ENCODE measurements at places on chromosomes 11 and 22.

DNA sequence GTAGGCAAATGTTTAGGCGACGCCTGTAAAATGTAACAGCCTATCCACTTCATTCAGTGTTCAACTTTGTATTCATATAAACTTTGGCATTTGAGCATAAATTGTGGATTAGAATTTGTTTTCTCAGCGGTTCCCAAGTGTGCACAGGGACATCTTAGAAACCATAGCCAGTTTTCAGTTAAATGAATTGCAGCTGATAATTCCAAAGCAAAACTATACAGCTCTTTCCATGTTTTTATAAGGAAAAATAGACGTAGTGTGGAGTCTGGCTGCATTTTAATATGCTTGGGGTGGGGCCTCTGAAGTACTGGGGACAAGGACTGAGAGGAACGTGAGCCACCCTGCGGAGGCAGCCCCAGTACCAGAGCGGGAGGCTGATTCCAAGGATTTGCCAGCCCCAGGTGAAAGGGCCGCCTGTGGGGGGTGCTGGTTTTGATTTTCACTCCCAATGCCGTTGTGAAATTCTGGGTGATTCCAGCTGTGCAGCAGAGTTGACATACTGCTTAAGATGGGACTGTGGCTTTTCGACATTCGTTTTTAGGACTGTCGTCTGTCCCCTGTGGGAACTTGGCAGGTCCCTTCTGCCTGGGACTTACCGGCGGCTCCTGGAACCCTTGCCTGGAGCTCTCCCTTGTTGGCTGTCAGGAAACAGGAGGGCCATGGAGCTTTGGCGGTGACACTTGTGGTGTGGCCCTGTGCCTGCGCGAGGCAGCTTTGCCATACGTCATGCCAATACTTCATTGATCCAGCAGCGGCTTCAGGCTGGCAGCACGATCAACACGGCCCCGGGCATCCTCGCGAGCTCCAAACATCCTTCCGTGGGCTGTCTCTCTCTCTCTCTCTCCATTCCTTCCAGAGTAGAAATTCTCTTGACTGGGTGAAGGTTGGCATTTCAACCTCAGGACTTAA is 370.9 kb downstream of the TBC1D22A start:
- no peaks in the 10 kb centered on the region for H3K27me3 ChIP-seq
- no peak overlapping the region for H3K4me3 ChIP-seq
- no peak overlapping the region for H3K27ac ChIP-seq
- no peak for DNase-seq
- H3K36me3 ChIP-seq, result no peaks in the 10 kb centered on the region

GRCh38 chr22:24951942-24952836 is at the start of gene KIAA1671:
Gene KIAA1671, plus strand, starts transcription at chr22:24952716. Its CDS starts 75,284 bp downstream, at chr22:25028000.
- DNase-seq, result peak; percentile 96
- H3K4me1 ChIP-seq, result peaks cover 30% of the 10 kb centered on the region
- peak within 1 kb of the TSS; percentile 89 for H3K27ac ChIP-seq
- H3K27me3 ChIP-seq, result peaks cover 9% of the 10 kb centered on the region

DNA sequence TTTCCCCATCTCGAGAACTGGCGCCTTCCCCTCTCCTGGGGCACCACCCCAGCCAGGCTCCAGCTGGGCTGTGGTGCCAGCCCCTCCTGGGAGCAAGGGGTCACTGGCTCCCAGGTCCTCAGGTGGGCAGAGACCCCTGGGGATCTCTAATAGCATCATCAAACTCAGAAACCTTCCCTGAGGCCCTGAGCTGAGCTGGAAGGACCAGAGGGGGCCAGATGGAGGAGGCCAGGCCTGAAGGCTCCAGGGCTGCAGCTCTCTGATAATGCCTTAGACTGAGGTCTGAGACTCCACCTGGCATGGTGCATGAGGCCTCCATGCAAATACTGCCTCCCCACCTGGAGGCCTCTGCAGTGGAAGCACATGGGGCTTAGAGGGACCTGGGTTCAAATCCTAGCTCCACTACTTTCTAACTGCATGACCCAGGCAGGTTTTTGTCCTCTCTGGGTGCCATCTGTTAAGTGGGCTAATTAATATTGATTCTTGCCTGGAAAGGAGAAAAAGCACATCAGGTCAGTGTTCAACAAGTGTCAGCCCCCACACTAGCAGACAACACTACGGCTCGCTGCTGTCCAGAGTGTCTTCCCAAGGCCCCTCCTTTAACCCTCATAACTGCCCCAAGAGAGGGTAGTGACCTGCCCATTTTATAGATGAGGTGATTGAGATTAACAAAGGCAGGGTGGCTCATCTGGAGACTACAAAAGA is 1.5 kb downstream of the MAPK8IP1 start:
- no peak for DNase-seq
- H3K4me1 ChIP-seq, result peaks cover 9% of the 10 kb centered on the region
- H3K36me3 ChIP-seq, result no peaks in the 10 kb centered on the region
- H3K27me3 ChIP-seq, result no peaks in the 10 kb centered on the region
- no peak overlapping the region for H3K27ac ChIP-seq

DNA sequence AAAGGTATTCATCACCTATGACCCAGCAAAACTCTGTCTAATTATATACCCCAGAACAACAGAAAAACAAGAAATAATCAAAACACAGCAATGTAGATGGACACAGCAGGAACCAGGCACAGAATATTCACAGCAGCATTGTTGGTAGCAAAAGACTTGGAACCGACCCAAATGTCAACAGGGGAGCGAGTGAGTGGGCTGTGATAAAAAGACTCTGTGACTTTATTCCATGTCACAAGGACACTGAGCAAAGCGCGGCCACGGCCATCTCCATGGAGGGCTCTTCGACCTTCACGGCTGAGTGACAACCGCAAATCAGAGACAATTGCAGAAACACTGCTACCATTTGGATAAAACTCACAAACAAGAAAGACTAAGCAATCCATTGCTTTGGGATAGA is 1373.1 kb downstream of the TBC1D22A start:
- H3K4me1 ChIP-seq, result no peaks in the 10 kb centered on the region
- DNase-seq, result no peak
- H3K27me3 ChIP-seq, result no peaks in the 10 kb centered on the region
- no peaks in the 10 kb centered on the region for H3K36me3 ChIP-seq
- H3K27ac ChIP-seq, result no peak overlapping the region
- H3K4me3 ChIP-seq, result no peak overlapping the region

GRCh38 chr22:46672731-46673130 is 52.5 kb downstream of the GRAMD4 start:
- no peak overlapping the region for H3K27ac ChIP-seq
- no peaks in the 10 kb centered on the region for H3K27me3 ChIP-seq
- H3K4me3 ChIP-seq, result no peak overlapping the region
- H3K4me1 ChIP-seq, result no peaks in the 10 kb centered on the region
- DNase-seq, result no peak

- H3K4me3 ChIP-seq, result no peak overlapping the region
- H3K36me3 ChIP-seq, result no peaks in the 10 kb centered on the region
- H3K27me3 ChIP-seq, result no peaks in the 10 kb centered on the region
- H3K27ac ChIP-seq, result no peak overlapping the region
Observed at GRCh38 chr11:103904324-103904667, 132.1 kb upstream of the DDI1 start.

DNA sequence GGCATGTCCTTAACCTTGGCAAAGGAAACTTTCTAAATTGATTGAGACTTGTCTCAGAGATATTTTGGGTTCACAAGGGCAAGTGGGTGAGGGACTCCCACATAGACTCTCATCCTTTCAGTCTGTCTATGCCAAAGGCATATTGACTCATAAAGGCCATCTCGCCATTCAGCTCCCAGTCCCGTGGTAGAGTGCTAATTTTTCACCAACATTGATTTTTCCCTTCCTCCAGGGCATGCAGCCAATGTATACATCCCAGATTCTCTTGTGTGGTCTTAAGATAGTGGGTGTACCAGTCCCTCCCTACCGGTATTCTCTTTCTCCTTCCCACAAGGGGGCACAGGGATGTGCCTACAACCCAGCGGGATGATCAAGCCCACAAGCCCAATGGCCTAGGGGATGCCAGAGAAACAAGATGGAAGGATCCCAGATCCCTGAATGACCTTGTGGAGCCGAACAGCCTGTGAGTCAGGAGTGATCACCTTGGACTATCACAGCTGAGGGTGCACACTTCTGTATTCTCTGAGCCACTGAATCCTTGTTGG is 7.9 kb downstream of the C11orf96 start:
- H3K4me3 ChIP-seq, result no peak overlapping the region
- H3K36me3 ChIP-seq, result no peaks in the 10 kb centered on the region
- no peak for DNase-seq

DNA sequence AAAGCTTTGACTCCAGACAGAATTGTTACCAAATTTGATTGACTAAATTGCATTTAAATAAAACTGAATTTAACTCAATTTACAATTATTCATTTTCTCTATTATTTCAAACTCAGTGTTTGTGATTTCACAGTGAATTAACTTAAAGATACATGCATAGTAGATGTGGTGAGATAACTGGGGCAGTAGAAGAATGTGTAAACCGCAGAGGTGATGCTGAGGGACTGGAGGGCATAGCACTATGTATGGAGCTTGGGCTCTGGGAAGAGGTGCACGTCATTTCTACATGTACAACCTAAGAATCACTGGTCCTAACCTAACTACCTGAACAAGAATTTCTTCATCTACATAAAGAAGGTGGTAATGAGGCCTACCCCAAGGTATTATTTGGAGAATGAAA is 13.7 kb downstream of the OR5B17 start:
- no peaks in the 10 kb centered on the region for H3K4me1 ChIP-seq
- H3K4me3 ChIP-seq, result no peak overlapping the region
- no peaks in the 10 kb centered on the region for H3K27me3 ChIP-seq
- DNase-seq, result no peak

- no peak overlapping the region for H3K27ac ChIP-seq
- peaks cover 41% of the 10 kb centered on the region for H3K4me1 ChIP-seq
- no peak overlapping the region for H3K4me3 ChIP-seq
- H3K27me3 ChIP-seq, result no peaks in the 10 kb centered on the region
Observed at GRCh38 chr11:64125676-64126075, 40.2 kb downstream of the MACROD1 start.

DNA sequence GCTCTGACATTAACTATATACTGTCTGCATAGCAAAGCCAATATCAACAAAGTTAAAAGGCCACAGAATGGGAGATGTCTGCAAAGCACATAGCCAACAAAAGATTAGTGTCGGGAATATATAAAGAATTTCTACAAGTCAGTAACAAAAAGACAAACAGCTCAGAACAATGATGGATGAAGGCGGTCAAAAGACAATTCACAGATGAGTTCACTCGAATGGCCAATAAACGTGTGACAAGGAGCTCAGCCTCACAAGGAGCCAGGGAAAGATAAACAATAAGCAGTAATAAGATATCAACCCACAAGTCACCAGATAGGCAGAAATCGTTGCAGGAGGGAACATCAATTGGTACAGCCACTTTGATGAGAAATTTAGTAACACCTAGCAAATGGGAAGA is 106.0 kb upstream of the ISX start:
- DNase-seq, result no peak
- H3K36me3 ChIP-seq, result no peaks in the 10 kb centered on the region
- no peak overlapping the region for H3K4me3 ChIP-seq
- H3K27ac ChIP-seq, result no peak overlapping the region

DNA sequence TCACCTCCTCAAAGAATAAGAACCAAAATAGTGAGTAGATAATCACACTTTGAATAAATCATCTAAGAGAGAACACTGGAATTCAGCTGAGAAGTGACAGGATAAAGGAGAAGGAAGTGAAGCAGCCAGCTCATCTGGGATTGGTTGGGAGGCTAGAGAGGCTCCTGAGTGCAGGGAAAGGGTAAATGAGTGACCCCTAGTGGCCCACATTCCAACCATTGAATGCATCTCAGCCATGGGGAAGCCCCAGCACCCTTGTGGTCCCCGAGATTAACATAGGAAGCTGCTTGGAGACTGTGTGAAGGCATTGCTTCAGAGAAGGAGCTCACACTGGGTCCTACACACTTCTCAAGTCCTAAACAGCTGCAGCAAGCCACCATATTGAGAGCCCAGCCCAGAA is 82.3 kb downstream of the JRKL start:
- no peak overlapping the region for H3K4me3 ChIP-seq
- peak; percentile 32 for DNase-seq
- H3K27ac ChIP-seq, result no peak overlapping the region
- H3K4me1 ChIP-seq, result no peaks in the 10 kb centered on the region
- no peaks in the 10 kb centered on the region for H3K27me3 ChIP-seq

DNA sequence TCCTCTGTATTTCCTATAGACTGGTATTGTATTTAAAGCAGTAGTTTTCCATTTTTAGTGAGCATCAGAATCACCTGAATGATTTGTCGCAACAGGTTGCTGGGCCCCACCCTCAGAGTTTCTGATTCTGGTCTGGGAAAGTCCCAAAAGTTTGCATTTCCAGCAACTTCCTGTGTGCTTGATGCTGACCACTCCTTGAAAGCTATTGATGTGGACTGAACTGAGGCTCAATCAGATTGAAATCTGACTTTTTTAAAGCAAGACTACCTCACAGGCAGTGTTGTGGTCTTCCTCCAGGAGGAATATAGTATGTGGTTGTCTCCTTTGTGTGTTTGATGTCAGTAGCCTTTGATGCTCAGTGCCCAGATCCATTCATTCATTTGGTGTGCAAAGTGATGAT is 17.2 kb upstream of the MPZL2 start:
- H3K27ac ChIP-seq, result no peak overlapping the region
- H3K4me1 ChIP-seq, result no peaks in the 10 kb centered on the region
- DNase-seq, result no peak
- no peaks in the 10 kb centered on the region for H3K36me3 ChIP-seq
- no peaks in the 10 kb centered on the region for H3K27me3 ChIP-seq
- H3K4me3 ChIP-seq, result no peak overlapping the region

GRCh38 chr11:76689313-76690260 is 19.0 kb upstream of the LRRC32 start:
- peaks cover 7% of the 10 kb centered on the region for H3K4me1 ChIP-seq
- H3K4me3 ChIP-seq, result no peak overlapping the region
- H3K36me3 ChIP-seq, result no peaks in the 10 kb centered on the region
- H3K27me3 ChIP-seq, result no peaks in the 10 kb centered on the region
- no peak for DNase-seq

GRCh38 chr22:27624705-27625104 is 176.9 kb downstream of the MN1 start:
- no peak overlapping the region for H3K4me3 ChIP-seq
- no peaks in the 10 kb centered on the region for H3K27me3 ChIP-seq
- H3K4me1 ChIP-seq, result peaks cover 7% of the 10 kb centered on the region
- no peak for DNase-seq
- no peaks in the 10 kb centered on the region for H3K36me3 ChIP-seq

DNA sequence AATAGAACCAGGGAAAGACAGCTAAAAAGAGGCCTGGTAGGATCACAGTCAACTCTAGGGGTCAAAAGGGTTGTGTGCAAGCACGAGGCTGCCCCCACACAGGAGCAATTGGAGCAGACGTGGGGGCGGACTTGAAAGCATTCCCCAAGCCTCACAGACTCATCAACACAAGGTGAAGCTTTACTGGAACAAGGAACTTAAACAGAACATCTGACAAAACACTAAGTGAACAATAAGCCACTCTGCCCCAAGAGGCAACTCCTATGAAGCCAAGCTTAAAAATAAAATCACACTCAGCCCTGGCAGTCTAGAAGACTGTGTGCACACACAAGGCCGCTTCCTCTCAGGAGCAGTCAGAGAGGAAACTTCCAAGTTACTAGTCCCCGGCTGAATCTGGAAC is 32.2 kb upstream of the TEAD1 start:
- H3K4me1 ChIP-seq, result peaks cover 5% of the 10 kb centered on the region
- no peak overlapping the region for H3K4me3 ChIP-seq
- DNase-seq, result no peak
- H3K27me3 ChIP-seq, result no peaks in the 10 kb centered on the region

- H3K4me3 ChIP-seq, result no peak overlapping the region
- H3K4me1 ChIP-seq, result peaks cover 12% of the 10 kb centered on the region
- DNase-seq, result no peak
- H3K36me3 ChIP-seq, result no peaks in the 10 kb centered on the region
- H3K27ac ChIP-seq, result no peak overlapping the region
Observed at GRCh38 chr22:36548606-36549005, 19.6 kb upstream of the EIF3D start.

- H3K4me1 ChIP-seq, result no peaks in the 10 kb centered on the region
- no peak overlapping the region for H3K4me3 ChIP-seq
- no peak for DNase-seq
- no peaks in the 10 kb centered on the region for H3K27me3 ChIP-seq
Observed at GRCh38 chr11:102791271-102792036, 6.5 kb downstream of the MMP1 start.

All from GM23338 (cell line).